Glutamatergic neuron (in vitro differentiated cells): ENCODE measurements at places on chromosomes 2 and 18.
A peak's percentile ranks its signal among the peaks of the same experiment; 100 is the strongest.

GRCh38 chr2:24485197-24485596, 5.9 kb upstream of the NCOA1 start:
- no peak for DNase-seq

DNA sequence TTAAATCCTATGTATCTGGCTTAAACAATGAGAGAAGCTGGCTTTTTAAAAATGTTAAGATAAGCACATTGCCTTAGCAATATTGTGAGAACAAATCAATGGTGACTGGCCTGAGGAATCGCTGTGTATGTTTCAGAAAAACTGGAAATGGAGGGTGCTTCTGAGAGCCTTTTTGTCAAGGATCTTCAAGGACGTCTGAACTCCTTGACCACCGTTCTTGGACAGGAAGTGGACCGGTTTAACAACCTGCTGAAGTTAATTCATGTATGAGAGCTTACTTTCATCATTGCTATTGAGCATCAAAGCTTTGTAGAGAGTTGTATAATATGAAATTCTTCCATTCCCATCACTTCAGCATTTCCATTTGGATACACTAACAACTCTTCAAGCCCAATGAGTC, 72.6 kb downstream of the TRABD2A start:
- no peak for DNase-seq

DNA sequence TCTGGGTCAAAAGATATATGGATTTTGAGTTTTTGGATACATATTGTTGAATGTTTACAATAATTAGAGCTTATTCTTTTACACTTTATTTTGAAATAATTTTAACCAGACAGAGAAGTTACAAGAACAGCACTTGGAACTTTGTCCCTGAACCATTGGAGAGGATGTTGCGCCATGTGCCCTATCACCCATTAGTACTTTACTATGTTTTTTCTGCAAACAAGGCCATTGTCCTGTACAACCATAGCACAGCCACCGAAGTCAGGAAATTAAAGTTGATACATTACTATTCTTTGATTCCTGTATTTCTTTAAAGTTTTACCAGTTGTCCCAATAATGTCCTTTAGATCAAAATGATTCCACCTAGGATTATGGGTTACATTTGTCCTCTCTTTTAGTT, 188.8 kb downstream of the ACKR3 start:
- DNase-seq, result no peak

DNA sequence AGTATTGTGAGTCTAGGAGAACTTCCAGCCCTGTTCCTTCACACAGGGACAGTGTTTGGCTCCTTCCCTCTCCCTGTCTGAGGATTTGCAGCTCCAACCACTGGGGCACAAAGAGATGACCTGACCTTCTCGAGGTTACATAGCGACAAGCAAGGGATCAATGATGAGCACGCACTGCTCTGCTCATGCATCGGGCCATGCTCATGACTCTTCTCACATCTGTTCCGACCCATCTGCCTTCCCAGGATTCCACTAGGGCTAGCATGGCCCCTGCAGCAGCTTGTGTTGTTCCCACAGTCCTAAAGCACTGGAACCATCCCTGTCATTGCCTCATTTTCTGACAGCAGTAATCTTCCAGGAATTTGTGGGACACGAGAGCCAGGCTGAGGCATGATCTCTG, 78.8 kb upstream of the ARHGAP28 start:
- peak; percentile 40 for DNase-seq

DNA sequence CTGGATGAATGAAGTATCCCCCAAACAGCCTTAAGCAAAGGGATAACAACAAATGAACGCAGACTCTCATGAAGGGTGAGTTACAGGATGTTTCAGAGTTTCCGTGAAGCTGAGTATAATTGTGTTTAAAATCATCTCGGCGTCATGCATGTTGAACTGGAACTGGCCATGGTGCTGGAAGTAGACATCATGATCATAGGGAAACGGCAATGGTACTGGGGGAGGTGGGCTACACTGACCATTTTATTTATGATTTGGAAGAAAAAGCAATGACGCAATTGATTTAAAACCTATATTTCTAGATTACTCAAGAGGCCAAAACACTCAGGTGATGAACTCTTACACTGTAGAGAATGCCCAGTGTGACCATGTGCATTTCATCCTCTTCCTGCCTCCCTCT, 387.9 kb upstream of the MYT1L start:
- DNase-seq, result no peak

- DNase-seq, result no peak
These were observed 256.0 kb downstream of the VAPA start for GRCh38 chr18:10169814-10170213.

GRCh38 chr18:40485318-40485717, 1469.7 kb upstream of the PIK3C3 start:
- no peak for DNase-seq
